ENCODE measurements at places on chromosomes 1 and 21.
A peak's percentile ranks its signal among the peaks of the same experiment; 100 is the strongest.

- no peak for DNase-seq
Observed at GRCh38 chr1:43861337-43861736, 72.3 kb upstream of the ARTN start.

DNA sequence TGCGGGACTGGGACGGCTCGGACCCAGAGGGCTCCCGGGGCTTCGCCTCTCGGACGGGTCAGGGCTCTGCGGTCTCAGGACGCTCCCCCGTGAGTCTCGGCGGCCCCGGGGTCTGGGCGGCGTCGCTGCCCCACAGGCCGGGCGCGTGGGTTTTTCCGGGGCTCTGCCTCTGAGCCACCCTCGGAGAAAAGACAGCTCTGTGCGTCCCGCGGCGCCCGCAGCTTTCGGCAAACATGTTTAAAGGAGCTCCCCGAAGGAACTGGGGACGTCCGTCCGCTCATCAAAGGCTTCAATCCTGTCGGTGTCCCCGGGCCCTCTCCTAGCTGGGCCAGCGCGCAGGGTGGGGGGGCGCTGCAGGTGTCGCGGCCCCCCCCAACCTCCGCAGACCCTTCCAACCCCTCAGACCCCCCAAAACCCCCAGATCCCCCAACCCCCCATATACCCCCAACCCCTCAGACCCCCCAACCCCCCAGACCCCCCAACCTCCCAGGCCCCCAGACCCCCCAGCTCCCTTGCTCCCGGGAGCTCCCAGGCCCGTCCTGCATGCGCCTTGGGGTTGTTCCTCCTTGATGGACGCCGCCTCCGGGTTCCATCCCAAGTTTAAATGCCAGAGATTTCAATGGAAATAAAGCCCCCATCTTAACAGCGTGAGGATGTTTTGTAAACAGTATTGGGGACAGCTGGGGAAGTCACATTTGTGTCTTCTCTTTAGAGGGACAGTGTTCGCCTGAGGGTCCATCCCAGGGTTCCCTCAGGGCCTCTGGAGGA lies 996 bp upstream of the C1orf159 start:
- no peak for DNase-seq

DNA sequence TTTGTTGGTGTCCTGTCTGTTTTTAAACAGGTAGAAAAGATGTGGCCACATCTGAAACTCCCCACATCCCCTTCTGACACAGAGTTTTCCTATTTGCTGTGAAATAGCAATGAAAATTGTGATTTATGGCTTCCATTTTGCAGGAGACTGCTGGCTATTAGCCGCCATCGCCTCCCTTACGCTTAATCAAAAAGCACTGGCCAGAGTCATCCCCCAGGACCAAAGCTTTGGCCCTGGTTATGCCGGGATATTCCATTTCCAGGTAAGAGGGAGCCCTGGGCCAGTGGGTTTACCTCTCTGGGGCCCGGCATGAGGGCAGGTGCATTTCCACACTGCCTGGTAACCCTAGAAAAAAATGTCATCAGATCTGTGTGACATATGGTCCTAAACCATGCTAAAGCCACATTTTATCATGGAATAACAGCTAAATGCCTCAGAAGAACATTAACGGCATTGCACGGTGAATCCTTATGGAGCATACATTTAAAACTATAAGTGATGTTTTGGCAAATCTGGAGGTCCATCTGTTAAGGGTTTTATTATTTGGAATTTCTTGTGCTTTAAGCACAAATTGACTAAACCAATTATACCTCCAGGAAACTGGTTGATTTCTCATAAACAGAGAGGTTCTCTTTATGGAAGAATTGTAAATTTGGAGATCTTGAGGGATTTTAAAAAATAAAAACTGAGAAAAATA lies 12.3 kb downstream of the CAPN9 start:
- no peak for DNase-seq

GRCh38 chr21:34909492-34910292 lies 139.4 kb downstream of the RUNX1 start:
- DNase-seq = no peak

DNA sequence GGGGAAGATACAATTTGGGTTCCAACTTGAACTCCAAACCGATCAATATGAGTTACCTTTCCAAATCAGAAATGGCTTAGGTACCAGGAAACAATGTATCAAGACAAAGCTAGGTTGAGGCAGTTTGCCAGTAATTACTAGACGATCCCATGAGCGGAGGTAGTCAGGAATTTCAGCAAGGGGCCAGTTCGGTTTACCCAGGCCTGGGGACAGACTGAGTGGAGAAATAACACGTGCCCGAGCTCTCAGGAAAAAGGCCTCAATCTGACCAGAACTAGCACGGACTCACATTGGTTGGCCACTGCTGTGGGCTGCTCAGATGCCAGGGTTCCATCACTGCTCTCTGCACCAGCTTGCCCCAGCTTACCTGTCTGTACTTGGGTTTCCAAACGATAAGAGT lies 15.3 kb downstream of the CLSTN1 start:
- DNase-seq = no peak

DNA sequence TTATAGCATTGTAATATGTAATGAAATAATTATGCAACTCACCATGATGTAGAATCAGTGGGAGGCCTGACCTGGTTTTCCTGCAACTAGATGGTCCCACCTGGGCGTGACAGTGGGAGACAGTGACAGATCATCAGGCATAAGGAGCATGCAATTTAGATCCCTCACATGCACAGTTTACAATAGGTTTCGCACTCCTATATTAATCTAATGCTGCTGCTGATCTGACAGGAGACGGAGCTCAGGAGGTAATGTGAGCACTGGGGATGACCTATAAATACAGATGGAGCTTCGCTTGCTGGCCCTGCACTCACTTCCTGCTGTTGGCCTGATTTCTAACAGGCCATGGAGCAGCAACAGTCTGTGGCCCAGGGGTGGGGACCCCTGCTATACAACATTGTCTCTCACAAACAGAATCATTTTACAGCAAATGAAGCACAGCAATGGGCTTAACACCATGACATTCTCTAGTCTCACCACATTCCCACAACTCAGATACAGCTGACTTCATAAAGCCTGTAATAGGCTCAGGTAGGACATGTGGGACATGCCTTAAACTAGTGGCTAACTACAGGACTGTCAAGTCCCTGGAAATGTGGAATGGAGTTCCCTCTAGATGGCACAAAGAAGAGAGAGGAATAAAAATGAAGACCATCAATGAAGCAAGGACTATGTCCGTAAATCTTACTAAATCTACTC lies 40.7 kb upstream of the SLC5A9 start:
- no peak for DNase-seq

DNA sequence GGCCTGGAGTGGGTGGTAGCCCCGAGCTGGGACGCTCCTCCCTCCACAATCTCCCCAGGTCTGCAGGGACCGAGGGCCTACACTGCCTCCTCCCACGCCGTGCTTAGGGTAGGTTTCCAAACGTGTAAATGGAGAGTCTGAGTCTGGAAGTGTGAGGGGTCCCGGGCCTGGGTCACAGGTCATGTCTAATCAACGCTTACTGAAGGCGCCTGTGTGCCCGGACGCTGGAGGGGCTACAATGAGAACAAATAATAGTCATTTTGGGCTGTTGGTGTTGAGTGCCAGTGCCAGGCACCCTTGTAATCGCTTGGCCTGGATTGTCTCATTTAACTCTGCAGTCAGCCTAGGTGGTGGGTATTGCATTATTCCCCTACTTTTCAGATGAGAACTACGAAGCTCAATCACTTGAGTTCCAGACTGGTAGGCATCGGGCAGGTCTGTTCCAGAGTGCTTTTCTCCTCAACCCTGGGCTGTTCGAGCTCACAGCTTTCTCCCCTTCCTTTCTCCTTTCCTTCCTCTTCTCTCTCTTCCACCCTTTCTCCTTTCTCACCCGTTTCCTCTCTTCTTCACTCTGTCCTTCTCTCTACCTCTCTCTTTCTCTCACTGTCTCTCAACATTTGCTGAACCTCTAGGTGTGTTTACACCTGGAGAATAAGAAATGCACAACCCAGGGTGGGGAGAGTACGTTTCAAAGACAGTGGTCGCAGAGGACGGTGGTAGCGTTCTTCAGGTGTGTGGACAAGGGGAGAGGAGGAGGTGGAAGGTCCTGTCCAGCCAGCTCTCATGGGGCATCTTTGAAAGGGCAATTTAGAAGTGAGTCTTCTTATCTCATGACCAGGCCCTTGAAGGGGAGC lies 883 bp downstream of the SLC66A1 start:
- DNase-seq = no peak

DNA sequence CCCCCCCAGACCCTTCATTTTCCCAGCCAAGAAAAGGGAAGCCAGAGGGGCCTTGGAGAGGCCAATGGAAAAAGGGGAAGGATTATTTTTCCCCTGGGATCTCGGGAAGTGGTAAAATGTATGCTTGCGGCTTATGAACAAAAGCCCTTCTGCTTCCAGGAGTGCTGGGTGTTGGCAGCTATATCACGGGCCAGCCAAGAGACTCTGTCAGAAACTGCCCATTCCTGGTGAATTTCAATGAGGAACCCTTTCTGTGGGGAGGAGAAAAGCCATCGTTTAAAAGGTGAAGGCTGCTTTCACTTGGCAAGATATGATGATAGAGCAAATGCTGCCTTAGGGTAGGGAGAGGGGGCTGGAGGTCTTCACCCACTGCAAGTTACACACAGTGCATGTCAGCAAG lies 69.7 kb upstream of the ZC3H12A start:
- DNase-seq = no peak

DNA sequence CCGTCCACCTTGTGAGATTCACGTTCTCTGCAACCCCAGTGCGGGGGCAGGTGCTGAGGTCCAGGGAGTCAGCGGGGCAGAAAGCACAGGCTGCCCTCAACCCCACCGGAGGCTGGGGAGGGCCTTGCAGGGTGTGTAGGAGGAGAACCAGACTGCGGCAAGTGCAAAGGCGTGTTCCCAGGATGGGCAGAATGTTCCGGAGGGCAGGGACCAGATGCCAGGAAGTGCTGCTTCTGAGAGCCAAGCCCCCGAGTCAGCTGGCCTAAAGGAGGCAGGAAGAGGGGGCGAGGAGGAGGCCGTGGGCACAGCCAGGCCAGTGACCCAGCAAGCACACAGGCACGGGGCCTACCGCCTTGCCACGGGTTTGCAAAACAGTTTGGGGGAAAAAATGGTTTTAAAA lies 193.8 kb upstream of the AJAP1 start:
- DNase-seq = no peak

GRCh38 chr1:31762726-31763670 lies 1.1 kb downstream of the ADGRB2 start:
- peak; percentile 37 for DNase-seq

DNA sequence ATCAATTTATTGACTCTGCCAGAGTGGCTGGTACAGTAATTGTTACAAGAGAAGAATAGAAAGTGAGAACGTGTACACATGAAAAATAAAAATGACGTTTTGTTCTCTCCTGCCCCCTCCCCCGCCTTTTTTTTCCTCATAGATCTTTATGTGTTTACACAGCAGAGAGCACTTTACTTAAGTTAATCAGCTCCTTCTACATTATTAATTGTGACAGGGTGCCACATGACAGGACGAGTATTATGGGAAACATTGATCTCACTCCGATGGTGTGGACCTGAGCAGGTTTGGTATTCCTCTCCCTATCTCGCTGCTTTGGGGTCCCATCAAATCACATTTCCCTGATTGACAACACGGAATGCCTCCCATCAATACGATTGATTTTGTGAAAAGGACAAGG lies 285.7 kb downstream of the TM2D1 start:
- DNase-seq = no peak

- no peak for DNase-seq
Observed at GRCh38 chr1:55067022-55067778, 27.9 kb downstream of the PCSK9 start.

DNA sequence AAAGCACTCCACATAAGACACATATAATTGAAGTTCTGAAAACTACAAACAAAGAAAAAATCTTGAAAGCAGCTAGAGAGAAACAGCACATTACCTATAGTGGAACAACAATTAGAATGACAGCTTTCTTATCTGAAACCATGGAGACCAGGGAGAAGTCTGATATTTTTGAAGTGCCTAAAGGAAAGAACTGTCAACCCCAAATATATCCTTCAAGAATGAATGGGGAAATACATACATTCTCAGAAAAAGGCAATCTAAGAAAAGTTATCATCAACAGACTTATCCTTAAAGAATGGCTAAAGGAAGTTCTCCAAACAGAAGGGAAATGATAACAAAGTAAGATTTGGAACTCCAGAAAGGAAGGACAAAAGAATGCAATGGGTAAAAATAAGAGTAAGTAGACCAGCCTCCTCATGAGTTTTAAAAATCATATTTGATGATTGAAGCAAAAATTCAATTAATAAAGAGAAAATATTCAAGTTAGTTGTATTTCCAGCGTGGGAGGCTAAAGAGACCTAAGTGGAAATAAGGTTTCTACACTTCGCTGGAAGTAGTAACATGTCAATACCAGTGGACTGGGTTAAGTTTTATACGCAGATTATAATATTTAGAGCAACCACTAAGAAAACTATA lies 170.8 kb upstream of the SAMSN1 start:
- DNase-seq = no peak

DNA sequence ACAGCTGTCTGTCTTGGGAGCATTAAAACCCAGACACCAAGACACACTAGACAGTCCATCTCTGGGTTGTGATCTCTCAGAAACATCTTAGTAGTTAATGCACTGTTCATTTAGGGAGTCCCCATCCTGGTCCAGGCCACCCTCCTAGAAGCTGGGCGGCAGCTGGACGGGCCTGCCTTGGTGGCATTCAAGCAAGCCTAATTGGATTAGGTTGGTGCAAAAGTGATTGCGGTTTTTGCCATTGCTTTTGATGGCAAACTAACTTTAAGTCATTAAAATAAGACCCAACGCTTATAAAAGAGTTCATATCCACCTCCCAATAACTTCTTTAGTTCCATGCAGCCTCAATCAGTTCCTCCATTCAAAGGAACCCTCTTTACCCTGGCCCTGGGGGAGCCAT lies 21.7 kb downstream of the ATP5PO start:
- no peak for DNase-seq
